ENCODE measurements at places on chromosomes 12 and 14.

GRCh38 chr14:66496911-66497310, 10.7 kb downstream of the CCDC196 start:
- H3K27ac ChIP-seq, result no peak overlapping the region
- H3K36me3 ChIP-seq, result no peaks in the 10 kb centered on the region
- H3K27me3 ChIP-seq, result no peaks in the 10 kb centered on the region
- DNase-seq, result no peak
- no peaks in the 10 kb centered on the region for H3K4me1 ChIP-seq

DNA sequence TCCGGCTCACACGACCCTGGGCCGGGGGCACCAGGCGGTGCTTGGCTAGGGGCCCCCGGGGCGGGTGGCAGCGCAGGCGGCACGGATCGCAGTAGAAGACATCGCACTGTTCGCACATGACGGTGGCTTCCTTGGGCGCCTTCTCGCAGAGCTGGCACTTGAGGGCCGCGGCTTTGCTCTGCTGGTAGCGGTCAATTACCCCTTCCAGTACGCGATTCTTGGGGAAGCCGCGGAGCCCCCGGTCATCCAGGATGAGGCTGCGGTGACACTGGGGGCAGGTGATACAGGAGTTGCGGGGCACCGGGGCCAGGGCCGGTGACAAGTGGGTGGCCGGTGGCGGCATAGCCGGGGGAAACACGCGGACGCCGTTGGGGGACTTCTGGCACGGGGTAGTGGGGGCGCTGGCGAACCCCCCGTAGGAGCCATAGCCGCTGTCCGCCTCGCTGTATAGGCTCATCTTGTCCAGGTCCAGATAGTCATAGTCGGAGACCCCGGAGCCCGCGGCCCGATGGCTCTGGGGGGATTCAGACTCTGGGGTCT, 553 bp downstream of the TRIM9 start:
- peak; percentile 26 for DNase-seq
- peaks cover 9% of the 10 kb centered on the region for H3K4me1 ChIP-seq
- peak overlapping the region; percentile 92 for H3K4me3 ChIP-seq
- H3K27ac ChIP-seq, result no peak overlapping the region

- no peak for DNase-seq
- H3K4me1 ChIP-seq, result no peaks in the 10 kb centered on the region
- no peak overlapping the region for H3K4me3 ChIP-seq
- H3K36me3 ChIP-seq, result no peaks in the 10 kb centered on the region
- H3K27ac ChIP-seq, result no peak overlapping the region
Observed at GRCh38 chr12:71134405-71134804, 23.4 kb downstream of the TSPAN8 start.

GRCh38 chr12:58504143-58504938, 416.0 kb downstream of the LRIG3 start:
- no peak overlapping the region for H3K4me3 ChIP-seq
- no peaks in the 10 kb centered on the region for H3K27me3 ChIP-seq
- DNase-seq, result no peak
- no peaks in the 10 kb centered on the region for H3K36me3 ChIP-seq
- peaks cover 13% of the 10 kb centered on the region for H3K4me1 ChIP-seq

- H3K4me3 ChIP-seq, result no peak overlapping the region
- no peak overlapping the region for H3K27ac ChIP-seq
- no peaks in the 10 kb centered on the region for H3K4me1 ChIP-seq
- no peaks in the 10 kb centered on the region for H3K36me3 ChIP-seq
Observed at GRCh38 chr12:62813031-62813829, 121.7 kb downstream of the PPM1H start.

DNA sequence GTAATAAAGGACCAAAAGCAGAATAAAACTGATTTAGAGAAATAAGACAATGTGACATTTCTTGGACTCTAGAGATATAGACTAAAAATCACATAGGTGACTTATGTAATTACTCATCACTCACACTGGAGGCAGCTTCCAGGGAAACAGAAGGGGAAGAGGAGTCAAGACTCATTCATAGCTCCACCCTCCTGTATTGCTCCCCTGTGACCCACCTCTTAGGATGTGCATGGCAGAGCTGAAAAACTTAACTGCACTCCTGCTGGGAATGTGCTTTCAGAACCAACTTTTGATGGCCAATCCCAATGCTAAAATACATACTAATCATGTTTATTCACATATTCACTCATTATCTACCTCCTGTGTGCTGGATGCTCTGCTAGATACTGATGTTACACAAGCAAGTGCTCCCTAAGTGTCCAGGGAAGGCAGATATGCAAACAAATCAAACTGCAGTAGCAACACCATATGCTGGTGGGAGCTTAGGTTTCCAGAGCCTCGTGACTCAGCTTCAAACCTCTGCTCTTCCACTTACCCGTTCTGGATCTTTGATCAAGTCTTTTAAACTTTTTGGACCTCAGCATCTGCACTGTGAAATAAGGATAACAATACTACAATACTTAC, 316.1 kb downstream of the GALC start:
- no peaks in the 10 kb centered on the region for H3K4me1 ChIP-seq
- no peaks in the 10 kb centered on the region for H3K27me3 ChIP-seq
- DNase-seq, result no peak
- no peaks in the 10 kb centered on the region for H3K36me3 ChIP-seq
- no peak overlapping the region for H3K4me3 ChIP-seq

DNA sequence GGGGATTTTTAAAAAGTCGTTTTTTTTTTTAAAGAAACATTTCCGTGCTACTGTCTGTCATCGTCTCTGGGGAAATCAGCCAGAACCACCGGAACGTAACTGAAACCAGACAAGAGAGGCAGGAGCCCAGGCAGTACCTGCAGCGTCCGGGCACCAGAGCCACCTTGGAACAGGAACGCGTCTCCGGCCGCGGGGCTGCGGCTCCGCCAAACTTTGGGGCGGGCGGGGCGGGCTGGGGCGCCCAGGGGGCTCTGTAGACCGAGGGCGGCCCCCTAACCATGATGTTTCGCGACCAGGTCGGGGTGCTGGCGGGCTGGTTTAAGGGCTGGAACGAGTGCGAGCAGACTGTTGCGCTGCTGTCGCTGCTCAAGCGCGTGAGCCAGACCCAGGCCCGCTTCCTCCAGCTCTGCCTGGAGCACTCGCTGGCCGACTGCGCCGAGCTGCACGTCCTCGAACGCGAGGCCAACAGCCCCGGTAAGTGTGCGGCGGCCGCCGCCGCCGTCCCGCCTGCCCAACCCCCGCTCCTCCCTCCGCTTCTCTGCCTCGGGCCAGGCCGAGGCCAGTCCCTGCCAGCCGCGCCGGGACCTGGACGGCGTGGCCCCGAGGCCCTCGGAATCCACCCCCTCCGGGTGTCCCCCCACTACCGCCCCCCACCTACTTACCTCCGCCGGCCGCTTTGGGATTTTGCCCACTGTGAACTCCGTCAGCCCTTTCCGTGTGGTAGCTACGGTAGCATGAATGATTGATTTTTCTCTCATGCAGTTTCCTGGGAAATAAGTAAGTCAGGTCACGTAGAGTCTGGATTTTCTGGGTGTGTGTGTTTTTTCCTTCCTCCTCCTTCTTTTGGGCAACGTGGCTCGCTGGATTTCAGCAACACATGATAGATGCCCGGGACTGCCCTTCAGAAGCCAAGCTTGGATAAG, 972 bp downstream of the SAMD4A start:
- peaks cover 2% of the 10 kb centered on the region for H3K36me3 ChIP-seq
- peak overlapping the region; percentile 86 for H3K4me3 ChIP-seq
- no peak overlapping the region for H3K27ac ChIP-seq
- peaks cover 12% of the 10 kb centered on the region for H3K4me1 ChIP-seq
- peak; percentile 44 for DNase-seq

All from neuronal stem cell (in vitro differentiated cells).